Cortex of kidney (tissue), 1 donor: ENCODE measurements at places on chromosomes 7 and 10.

GRCh38 chr7:36057323-36057722 is 95.7 kb upstream of the EEPD1 start:
- no peak for DNase-seq

GRCh38 chr7:99679032-99679399 is 780 bp downstream of the CYP3A5 start:
- no peak for DNase-seq

DNA sequence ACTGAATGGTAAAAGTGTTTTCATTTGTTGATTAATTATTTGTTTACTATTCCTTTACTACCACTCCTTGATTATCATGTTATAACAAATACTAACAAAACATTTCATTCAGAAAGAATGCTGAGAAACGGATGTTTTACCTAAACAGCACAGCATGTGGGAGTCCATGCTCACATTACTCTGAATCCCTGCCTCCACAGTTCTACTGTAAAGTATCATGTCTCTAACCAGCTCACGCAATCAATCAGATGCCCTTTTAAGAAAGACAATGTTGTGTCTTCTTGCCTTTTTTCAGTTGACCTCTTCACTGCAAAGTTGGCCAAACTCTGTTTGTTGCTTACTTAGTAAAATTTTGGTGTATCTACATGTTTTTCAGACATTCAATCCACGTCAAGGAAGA is 232.5 kb upstream of the MDFIC start:
- DNase-seq = no peak

GRCh38 chr7:132516042-132516840 is 60.0 kb downstream of the PLXNA4 start:
- no peak for DNase-seq

- no peak for DNase-seq
Measured at GRCh38 chr10:60488111-60488669, 98.5 kb upstream of the ANK3 start.

GRCh38 chr10:66629996-66630395 is 295.8 kb upstream of the LRRTM3 start:
- no peak for DNase-seq

DNA sequence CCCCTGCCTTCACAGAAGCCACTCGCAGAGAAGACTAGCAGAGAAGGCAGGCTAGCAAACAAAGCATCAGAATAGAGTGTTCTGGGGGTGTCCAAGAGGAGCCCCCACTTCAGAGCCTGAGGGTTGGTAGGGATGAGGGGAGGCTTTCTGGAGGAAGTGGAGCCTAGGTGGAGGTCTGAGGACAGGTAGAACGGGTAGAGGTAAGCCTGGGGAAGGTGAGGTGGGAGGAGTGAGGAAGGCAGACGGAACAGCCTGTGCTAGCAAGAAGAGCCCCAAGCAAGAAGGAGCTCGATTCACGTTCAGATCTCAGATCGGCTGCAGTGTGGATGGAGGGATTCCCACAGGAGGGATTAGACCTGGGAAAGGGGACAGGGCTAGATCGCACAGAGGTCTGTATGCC is 66.0 kb upstream of the DUSP5 start:
- no peak for DNase-seq

GRCh38 chr10:131700032-131700431 is 200.8 kb upstream of the PPP2R2D start:
- DNase-seq = no peak

- DNase-seq = no peak
Measured at GRCh38 chr10:69734797-69735468, 66.8 kb upstream of the COL13A1 start.

GRCh38 chr10:4354382-4354812 is 471.6 kb upstream of the AKR1E2 start:
- DNase-seq = no peak

DNA sequence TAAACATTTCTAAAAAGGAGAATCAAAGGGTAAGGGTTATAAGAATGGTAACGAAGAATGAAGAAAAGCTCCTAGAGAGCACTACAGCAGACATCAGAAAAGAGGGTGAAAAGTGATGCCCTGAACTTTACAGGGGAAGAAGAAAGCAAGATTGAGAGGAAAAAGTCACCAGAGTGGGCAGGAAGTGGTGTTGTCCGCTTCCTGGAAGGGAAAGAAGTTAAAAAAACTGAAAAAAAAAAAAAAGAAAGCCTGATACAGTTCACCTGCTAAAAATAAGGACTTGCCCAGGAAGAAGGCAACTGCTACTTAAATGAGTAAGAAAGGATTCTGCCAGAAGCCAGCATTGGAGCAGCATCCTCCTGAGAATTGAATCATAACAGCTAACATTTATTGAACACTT is 330.1 kb upstream of the PHF14 start:
- no peak for DNase-seq

DNA sequence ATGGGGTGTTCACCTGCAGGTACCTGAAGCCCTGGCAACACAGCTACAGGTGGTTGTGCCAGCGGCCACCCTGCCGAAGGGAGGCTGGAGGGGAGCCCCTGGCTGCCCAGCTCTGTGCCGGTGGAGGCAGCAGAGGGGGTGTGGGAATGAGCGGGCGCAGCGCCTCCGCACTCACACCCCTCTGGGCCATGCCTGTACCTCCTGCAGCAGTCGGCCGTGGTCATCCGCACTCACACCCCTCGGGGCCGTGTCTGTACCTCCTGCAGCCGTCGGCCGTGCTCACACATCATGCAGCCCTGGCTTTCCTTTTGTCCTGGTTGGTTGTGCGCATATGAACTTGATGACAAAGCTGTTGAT is 1.7 kb downstream of the ZNF511 start:
- no peak for DNase-seq

GRCh38 chr7:28360739-28361138 is 51.6 kb upstream of the CREB5 start:
- DNase-seq = no peak

DNA sequence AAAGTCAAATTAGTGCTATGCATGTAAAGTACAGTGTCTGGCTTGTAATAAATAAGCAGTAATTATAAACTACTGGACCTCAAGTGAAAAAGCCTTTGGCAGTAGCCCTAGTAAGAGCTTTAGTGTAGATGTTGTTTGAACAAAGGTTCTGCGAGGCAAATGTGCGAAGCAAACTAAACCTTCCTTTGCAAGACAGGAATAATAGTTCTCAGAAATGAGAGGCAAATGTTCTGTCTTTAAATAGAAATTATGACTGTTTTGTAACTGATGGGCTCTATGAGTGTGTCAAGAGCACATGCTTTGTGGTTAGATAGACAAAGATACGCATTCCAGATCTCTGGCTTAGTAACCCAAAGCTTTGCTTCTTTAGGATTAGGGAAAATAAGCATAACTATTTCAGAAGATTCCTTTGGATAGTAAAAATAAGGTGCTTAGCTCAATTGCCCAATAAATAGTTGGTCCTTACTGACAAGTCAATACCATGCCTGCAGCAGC is 169.2 kb upstream of the CDC14C start:
- DNase-seq = no peak

- DNase-seq = no peak
Measured at GRCh38 chr10:68239069-68239468, 7.2 kb upstream of the ATOH7 start.

DNA sequence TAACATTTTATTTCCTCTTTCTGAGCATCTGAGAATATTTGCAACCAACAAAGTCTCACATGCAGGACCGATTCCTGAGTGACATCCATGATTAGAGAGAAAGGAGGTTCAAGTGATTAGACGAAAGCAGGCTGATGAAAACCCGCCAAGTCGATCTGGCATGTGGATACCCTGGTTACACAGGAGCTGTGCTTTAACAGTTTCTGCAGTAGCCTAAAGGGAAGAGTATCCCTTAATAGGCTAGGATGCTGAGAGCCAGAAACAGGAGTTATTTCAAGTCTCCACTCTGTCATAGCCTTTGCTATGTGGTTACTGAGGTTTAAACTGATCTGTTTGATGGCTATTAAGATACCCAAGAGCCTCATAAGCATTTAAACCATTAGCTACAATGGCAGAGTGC is 82.5 kb downstream of the PRKCQ start:
- DNase-seq = no peak

DNA sequence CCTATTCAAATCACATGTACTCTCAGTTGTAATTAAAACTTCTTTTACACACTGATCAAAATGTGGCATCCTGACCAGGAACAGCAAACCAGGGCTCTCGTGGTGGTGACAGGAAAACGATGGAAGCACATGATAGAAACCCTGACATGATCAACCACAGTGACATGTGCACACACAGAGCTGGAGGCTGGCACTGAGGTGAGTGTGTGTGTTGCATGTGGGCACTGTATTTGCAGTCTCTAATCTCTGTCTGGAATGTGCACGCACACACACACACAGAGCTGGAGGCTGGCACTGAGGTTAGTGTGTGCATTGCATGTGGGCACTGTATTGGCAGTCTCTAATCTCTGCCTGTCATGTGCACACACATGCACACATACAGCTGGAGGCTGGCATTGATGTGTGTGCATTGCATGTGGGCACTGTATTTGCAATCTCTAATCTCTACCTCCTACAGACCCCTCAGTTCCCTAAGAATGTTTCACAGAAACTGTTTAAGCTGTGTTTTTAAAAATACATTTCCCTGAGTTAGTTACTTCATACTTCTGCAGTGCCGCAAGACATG is 406.9 kb downstream of the SFMBT2 start:
- no peak for DNase-seq

GRCh38 chr10:125605167-125605566 is 77.8 kb downstream of the TEX36 start:
- DNase-seq = no peak

- DNase-seq = no peak
Measured at GRCh38 chr7:151308791-151309190, 32.8 kb upstream of the NUB1 start.

- DNase-seq = no peak
Measured at GRCh38 chr7:44280636-44280992, 44.8 kb downstream of the CAMK2B start.

DNA sequence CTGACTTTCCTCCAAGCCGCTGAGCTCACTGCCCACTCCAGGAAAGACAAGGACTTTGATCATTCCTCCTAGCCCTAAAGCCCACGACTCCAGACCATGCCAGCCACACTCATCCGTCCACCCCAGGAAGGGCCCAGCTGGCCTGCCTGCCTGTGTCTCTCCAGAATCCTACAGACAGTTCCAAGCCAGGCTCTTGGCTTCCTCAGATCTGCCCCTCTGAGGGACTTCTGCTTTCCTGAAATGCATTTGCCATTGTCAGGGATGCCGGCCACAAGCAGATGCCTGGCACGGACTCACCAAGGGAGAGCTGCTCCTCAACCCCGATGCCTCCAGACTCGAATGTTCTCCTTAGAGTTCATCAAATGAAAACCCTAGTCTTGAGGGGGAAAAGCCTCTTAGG is 155.8 kb downstream of the OAT start:
- DNase-seq = no peak

DNA sequence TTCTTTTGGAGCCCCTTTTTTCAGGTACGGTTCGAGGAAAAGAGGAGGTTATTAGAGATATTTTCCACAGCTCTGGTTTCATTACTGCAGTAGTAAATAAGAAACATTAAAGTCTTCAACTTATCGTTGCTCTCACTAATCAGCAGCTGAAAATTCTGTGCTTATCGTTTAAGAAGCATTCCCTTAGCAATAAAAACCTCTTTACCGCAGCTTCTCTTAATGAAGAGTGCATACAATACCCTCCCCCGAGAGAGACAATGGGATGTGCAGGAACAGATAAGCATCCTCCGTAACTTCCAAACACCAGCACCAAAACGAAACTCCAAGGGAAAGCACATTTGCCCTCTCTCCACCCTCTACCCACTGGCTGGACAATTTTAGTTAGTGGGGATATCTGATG is 384.5 kb downstream of the NEBL start:
- no peak for DNase-seq

DNA sequence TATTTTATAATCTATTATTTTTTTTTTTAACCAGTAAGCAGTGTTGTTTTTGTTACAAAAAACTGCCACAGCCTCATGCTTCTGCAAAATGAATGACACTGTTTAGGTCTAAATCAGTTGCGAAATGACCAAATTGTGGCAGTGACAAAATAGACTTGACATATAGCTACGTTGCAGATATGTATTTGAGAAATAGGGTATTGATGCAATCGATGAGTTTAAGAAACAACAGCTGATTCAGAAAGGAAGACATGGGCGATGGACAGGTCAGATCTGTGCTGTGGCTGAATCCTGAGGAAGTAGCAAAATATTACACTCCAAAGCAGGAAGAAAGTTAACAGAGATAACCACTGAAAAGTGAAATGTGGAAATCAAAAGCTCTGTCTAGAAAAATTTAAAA is 89.0 kb upstream of the STEAP4 start:
- no peak for DNase-seq

- no peak for DNase-seq
Measured at GRCh38 chr10:8359467-8359866, 305.0 kb downstream of the GATA3 start.

GRCh38 chr7:986766-987751 is 4.1 kb downstream of the CYP2W1 start:
- DNase-seq = no peak

DNA sequence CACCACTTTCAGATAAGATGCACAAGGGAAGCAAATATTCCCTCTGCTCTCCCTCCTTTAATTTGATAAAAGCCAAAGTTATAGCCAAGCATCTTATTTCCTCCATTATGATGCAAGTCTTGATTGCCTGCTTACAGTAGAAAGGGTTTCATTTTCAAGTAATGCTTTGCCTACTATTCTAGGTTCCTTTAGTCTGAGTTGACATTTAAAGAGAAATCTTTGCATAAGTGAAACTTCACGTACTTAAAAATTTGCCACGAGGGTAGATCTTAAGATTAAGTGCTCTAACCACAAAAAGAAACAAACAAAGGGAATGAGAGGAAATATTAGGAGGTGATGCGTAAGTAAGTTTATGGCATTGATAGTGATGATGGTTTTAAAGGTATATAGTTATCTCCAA is 78.1 kb upstream of the VWDE start:
- no peak for DNase-seq
